ENCODE measurements at places on chromosomes 6 and 20. TPM values are rescaled to one million over a fixed set of nuclear protein-coding genes. Genes with fewer than 3 reads are reported as not detected.
A peak's percentile ranks its signal among the peaks of the same experiment; 100 is the strongest.

CALHM4 gene
- total RNA-seq, result not detected

UST gene
- total RNA-seq, result 24.2 TPM

GINS1 gene
- 0.41 TPM for total RNA-seq

BNIP5 gene
- not detected for total RNA-seq

GDAP1L1 gene
- total RNA-seq, result not detected

C20orf141 gene
- total RNA-seq, result not detected

C6orf141 gene
- total RNA-seq, result 0.54 TPM

- no peak overlapping the region for H3K4me3 ChIP-seq
- H3K27ac ChIP-seq, result peak overlapping the region; percentile 7
- H3K36me3 ChIP-seq, result no peaks in the 10 kb centered on the region
- H3K4me1 ChIP-seq, result peaks cover 51% of the 10 kb centered on the region
Measured at GRCh38 chr20:5153612-5154542, 27.1 kb downstream of the CDS2 start.

DNA sequence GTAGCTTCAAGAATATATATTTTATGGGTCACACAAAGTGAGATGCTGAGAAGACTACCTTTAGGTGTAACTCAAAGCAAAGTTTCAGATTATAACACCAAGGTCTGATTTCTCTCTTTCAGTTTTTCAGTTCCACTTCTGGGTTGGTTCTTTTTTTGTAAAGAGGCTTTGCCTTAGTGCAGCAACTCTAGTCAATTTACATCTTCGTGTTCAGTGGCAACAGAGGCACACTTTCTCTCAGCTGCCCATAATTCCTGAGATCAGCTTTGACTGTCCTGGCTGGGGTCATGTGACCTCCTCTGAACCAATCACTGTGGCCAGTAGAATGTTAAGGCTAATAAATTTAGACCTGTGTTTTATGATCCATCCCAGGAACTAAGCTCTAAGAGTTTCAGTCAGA is 120.2 kb downstream of the TINAG start:
- no peak for DNase-seq
- no peak overlapping the region for H3K27ac ChIP-seq
- no peaks in the 10 kb centered on the region for H3K27me3 ChIP-seq

GRCh38 chr6:131948692-131949619 is 2.2 kb downstream of the CCN2 start:
- H3K27ac ChIP-seq, result peak overlapping the region; percentile 92
- H3K4me3 ChIP-seq, result peak overlapping the region; percentile 82
- no peak for DNase-seq

DNA sequence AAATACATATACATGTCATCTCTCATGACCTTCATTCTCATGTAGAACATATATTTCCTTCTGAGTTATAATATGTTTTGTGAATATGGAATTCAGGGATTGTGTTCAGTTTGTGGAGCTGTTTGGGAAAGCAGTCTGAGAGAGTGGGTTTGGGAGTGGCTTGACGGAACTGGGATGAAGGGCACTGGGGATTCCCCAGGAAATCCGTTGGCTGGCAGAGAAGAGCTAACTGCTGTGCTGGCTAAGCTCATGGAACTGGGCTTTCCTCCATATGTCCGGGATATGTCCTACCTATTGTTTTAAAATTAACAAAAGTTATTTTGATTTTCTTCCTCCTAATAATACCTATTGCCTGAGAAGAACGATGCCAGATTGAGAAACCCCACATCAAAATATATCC is 359.5 kb upstream of the FLRT3 start:
- no peaks in the 10 kb centered on the region for H3K36me3 ChIP-seq
- H3K27ac ChIP-seq, result no peak overlapping the region
- no peak for DNase-seq
- no peaks in the 10 kb centered on the region for H3K27me3 ChIP-seq
- no peak overlapping the region for H3K4me3 ChIP-seq

GRCh38 chr6:139308936-139309603 is 17.3 kb upstream of the TXLNB start:
- H3K36me3 ChIP-seq, result no peaks in the 10 kb centered on the region
- no peak for DNase-seq
- no peak overlapping the region for H3K4me3 ChIP-seq

DNA sequence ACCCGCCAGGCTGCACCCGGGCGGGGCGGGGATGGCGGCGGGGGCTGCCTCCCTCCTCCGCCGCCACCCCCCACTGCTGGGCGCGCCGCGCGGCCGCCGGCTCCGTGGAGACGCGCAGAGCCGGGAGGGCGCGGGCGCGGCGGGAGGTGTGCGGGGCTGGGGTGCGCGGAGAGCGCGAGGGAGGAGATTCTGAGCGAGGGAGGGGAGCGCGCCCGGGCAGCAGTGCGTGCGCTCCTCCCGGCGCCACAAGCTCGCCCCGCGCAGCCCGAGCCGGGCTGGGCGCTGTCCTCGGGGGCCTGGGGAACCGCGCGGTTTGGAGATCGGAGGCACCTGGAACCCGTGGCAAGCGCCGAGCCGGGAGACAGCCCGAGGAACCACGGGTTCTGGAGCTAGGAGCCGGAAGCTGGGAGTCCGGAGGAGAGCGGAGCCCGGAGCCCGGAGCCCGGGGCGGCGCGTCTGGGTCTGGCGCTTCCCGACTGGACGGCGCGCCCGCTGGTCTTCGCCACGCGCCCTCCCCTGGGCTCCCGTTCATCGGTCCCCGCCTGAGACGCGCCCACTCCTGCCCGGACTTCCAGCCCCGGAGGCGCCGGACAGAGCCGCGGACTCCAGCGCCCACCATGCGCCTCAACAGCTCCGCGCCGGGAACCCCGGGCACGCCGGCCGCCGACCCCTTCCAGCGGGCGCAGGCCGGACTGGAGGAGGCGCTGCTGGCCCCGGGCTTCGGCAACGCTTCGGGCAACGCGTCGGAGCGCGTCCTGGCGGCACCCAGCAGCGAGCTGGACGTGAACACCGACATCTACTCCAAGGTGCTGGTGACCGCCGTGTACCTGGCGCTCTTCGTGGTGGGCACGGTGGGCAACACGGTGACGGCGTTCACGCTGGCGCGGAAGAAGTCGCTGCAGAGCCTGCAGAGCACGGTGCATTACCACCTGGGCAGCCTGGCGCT is at the start of gene NTSR1:
Gene NTSR1, plus strand, starts transcription at position 246 of the 946 bp plus-strand sequence. Its CDS starts 372 bp downstream, at position 618.
- no peak within 1 kb of the TSS for H3K4me3 ChIP-seq
- no peak for DNase-seq
- H3K27me3 ChIP-seq, result no peaks in the 10 kb centered on the region
- no peaks in the 10 kb centered on the region for H3K36me3 ChIP-seq
- H3K27ac ChIP-seq, result no peak within 1 kb of the TSS
- no peaks in the 10 kb centered on the region for H3K4me1 ChIP-seq

DNA sequence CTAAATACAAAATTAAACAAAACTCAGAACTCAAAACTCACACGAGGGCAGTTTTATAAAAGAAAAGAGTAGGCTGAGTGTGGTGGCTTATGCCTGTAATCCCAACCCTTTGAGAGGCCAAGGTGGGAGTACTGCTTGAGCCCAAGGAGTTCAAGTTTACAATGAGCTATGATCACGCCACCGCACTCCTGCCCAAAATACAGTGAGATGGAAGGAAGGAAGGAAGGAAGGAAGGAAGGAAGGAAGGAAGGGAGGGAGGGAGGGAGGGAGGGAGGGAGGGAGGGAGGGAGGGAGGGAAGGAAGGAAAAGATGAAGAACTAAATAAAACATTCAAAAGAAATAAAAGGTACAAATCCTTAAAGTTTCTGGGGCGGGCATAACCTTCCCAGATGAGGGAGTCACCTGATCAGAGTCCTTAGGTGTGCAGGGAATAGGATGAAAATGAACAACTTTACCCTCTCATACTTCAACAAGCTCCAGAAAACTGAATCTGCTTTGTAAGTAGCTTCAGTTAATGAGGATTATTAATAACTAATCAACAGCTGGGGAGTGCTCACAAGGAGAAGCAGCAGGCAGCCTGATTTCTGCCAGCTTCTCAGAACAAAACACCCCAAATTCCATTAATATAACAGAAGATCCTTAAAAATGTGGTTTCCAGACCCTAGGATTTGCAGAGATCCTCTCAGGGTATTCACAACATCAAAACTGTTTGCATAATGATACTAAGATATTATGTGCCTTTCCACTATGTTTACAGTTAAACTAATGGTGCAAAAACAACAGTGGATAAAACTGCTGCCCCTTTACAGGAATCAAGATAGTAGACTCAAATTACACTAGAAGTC is 21.8 kb downstream of the LMBRD1 start:
- H3K27ac ChIP-seq, result no peak overlapping the region
- no peaks in the 10 kb centered on the region for H3K27me3 ChIP-seq
- H3K36me3 ChIP-seq, result peaks cover 4% of the 10 kb centered on the region

DNA sequence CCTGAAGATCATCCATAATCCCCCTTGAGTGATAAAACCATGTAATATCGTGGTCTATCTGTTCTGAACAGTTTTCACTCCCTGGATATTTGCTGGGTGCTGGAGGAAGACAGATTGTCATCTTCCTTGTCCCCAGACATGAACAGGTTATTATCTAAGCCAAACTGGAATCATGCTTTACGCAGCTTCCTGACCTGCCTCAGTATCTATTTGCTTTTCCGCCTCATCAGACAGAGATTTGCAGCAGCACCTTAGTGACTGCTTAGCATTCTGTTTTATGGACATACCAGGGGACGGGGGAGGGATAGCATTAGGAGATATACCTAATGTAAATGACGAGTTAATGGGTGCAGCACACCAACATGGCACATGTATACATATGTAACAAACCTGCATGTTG is 124.6 kb downstream of the SLC23A2 start:
- H3K36me3 ChIP-seq, result peaks cover 14% of the 10 kb centered on the region
- no peak overlapping the region for H3K27ac ChIP-seq
- H3K4me3 ChIP-seq, result no peak overlapping the region
- no peak for DNase-seq

- no peaks in the 10 kb centered on the region for H3K36me3 ChIP-seq
- no peak overlapping the region for H3K27ac ChIP-seq
- H3K27me3 ChIP-seq, result no peaks in the 10 kb centered on the region
- H3K4me1 ChIP-seq, result no peaks in the 10 kb centered on the region
Measured at GRCh38 chr20:63508072-63508768, 9.3 kb upstream of the EEF1A2 start.

GRCh38 chr6:134757911-134758361 is 192.0 kb downstream of the ALDH8A1 start:
- DNase-seq, result no peak
- no peaks in the 10 kb centered on the region for H3K36me3 ChIP-seq
- no peak overlapping the region for H3K4me3 ChIP-seq
- no peak overlapping the region for H3K27ac ChIP-seq
- H3K4me1 ChIP-seq, result no peaks in the 10 kb centered on the region

DNA sequence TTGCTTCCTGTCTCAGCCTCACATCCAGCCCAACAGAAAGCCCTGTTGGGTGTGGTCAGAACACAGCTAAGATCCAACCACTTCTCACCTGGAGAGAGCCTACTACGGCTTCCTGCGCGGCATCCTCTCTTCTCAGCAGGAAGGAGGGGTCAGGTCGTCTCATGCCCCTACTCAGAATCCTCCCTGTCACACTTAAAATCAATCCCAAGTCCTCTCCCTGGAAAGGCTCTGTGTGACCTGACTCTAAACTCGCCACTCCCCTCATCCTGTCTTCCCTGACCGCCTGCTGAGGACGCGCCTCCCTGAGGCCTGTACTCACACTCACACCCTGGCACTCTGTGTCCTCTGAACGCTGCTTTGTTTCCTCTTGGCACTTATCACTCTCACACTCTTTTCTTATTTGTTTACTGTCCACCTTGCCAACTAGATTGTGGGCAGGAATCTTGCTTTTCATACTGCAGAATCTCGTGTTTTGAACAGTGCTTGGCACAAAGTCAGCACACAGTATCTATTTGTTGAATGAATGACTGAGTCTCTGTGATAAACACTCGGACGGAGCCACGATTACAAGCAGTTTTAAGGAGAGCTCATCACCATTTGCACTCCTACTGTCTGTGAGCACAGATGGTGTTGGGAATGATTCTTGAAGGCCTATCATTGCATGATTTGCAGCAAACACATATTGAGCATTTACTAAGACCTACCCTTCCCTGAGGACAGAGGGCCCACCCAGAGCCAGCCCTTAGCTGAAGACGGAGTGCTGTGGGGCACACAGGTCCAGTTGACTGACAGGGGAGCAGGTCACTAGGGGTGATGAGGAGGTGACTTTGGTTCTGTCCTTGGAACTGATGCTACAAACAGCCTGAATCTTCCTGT is 18.7 kb downstream of the RAB5IF start:
- H3K4me1 ChIP-seq, result no peaks in the 10 kb centered on the region
- H3K27me3 ChIP-seq, result no peaks in the 10 kb centered on the region
- H3K27ac ChIP-seq, result no peak overlapping the region
- H3K4me3 ChIP-seq, result no peak overlapping the region

- H3K27ac ChIP-seq, result no peak overlapping the region
- no peak overlapping the region for H3K4me3 ChIP-seq
- H3K27me3 ChIP-seq, result no peaks in the 10 kb centered on the region
Measured at GRCh38 chr6:15796844-15797243, 134.0 kb upstream of the DTNBP1 start.

- H3K27ac ChIP-seq, result no peak overlapping the region
- peaks cover 93% of the 10 kb centered on the region for H3K4me1 ChIP-seq
- H3K36me3 ChIP-seq, result peaks cover 4% of the 10 kb centered on the region
- no peak for DNase-seq
- no peaks in the 10 kb centered on the region for H3K27me3 ChIP-seq
Measured at GRCh38 chr20:41076776-41077175, 48.2 kb downstream of the TOP1 start.

DNA sequence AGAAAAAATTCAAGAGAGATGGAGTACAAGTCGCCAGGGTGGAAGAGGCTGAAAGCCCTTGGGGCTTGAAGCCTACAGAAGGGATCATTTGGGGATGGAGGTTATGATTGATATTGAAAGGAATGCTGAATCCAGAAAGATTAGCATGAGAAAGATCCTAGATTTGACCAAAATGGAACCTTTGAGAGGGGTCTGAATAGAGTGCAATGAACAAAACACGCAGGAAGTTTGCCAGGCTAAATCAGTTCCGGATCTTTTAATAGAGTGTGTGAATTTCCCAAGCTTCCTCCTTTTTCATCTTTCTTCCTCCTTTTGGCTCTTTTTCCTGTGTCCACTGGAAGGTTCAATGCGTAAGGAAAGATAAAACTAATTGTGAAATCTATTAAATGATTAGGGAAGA is 15.3 kb downstream of the IPCEF1 start:
- H3K27me3 ChIP-seq, result no peaks in the 10 kb centered on the region
- H3K36me3 ChIP-seq, result no peaks in the 10 kb centered on the region
- no peak overlapping the region for H3K4me3 ChIP-seq
- H3K27ac ChIP-seq, result no peak overlapping the region

DNA sequence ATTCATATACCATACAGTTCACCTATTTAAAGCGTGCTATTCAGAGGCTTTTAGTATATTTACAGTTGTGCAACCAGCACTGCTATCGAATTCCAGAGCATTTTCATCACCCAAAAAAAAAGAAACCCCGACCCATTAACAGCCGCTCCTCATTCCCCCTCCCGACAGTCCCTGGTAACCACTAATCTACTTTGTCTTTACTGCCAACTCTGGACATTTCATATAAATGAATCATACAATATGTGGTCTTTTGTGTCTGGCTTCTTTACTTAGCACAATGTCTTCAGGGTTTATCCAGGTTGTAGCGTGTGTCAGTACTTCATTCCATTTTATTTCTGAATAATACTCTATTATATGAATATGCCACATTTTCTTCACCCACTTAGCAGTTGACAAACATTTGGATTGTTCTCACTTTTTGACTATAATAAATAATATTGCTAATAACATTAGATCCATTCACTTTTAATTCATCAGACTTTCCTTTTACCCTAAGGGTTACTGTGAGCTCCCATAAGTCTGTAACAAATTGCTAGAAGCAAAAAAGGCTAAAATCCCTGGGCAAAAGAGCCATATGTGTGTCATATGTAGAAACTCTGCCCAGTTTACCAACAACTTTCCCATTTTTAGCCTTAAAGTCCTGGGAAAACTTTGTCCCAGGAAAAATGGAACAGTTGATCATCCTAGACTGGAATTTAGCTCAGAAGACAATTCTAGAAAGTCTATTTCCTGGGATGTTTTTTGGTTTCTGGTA is 23.2 kb upstream of the ROS1 start:
- H3K27ac ChIP-seq, result peak overlapping the region; percentile 59
- no peak for DNase-seq
- peaks cover 30% of the 10 kb centered on the region for H3K4me1 ChIP-seq
- H3K4me3 ChIP-seq, result peak overlapping the region; percentile 26

Measured in thoracic aorta (tissue), 2 donors.